Cardiac muscle cell (in vitro differentiated cells and primary cell): ENCODE measurements at places on chromosomes 1 and 21. TPM values are rescaled to one million over a fixed set of nuclear protein-coding genes. Genes with fewer than 3 reads are reported as not detected.

COL8A2 gene
- total RNA-seq: 0.11 and 0.57 TPM in 2 replicates

TNNI3K gene
- 4.4 and 6.6 TPM in 2 replicates for total RNA-seq

CA6 gene
- total RNA-seq: not detected in 2 replicates

MCOLN3 gene
- 0.28 and 0.36 TPM in 2 replicates for total RNA-seq

ZBTB8OS gene
- total RNA-seq: 31.7 and 37.1 TPM in 2 replicates

CHIT1 gene
- total RNA-seq: 0.03 TPM in 1 of 2 replicates, not detected in the other

C1orf94 gene
- total RNA-seq: not detected in 2 replicates

OR2T33 gene
- total RNA-seq: 0.15 TPM in 1 of 2 replicates, not detected in the other

OXCT2 gene
- total RNA-seq: 0.21 and 0.25 TPM in 2 replicates

SPATA46 gene
- not detected in 2 replicates for total RNA-seq

CD55 gene
- total RNA-seq: 14.6 and 19.4 TPM in 2 replicates

SWT1 gene
- 3.8 and 4.9 TPM in 2 replicates for total RNA-seq

C1orf21 gene
- 8.1 and 10.9 TPM in 2 replicates for total RNA-seq

PYHIN1 gene
- total RNA-seq: not detected in 2 replicates

NUAK2 gene
- 3.4 and 4.3 TPM in 2 replicates for total RNA-seq
